ENCODE measurements at places on chromosomes 16 and 17. TPM values are rescaled to one million over a fixed set of nuclear protein-coding genes. Genes with fewer than 3 reads are reported as not detected.
A peak's percentile ranks its signal among the peaks of the same experiment; 100 is the strongest.

PLCG2 gene
- 3.2 TPM for total RNA-seq

HOXB1 gene
- not detected for total RNA-seq

GRCh38 chr17:76953946-76954345 is 85.7 kb downstream of the MGAT5B start:
- DNase-seq: peak; percentile 57

- no peak for DNase-seq
Measured at GRCh38 chr17:73481676-73482075, 162.6 kb downstream of the SDK2 start.

GRCh38 chr16:69013991-69014390 is 91.5 kb upstream of the HAS3 start:
- DNase-seq: no peak

DNA sequence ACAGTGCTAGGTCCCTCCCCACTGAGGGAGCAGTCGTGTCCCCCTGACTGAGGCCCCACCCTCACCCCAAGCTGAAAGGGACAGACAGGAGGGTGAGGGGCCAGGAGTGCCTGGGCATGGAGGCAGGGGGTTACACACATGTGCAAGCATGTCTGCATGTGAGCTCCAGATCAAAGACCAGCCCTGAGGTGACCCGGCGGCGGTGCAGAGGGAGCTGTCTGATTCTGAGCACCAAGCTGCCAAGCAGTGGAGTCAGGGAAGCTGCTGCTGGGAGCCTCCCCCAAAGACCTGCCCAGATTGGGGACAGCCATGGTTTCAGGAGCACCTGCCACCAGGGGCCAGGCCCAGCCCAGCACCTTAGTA is 5.5 kb downstream of the DLX3 start:
- no peak for DNase-seq

GRCh38 chr16:57416084-57416483 is 11.5 kb downstream of the CCL17 start:
- DNase-seq: no peak

CDH11 gene
- total RNA-seq: 139 TPM

DNA sequence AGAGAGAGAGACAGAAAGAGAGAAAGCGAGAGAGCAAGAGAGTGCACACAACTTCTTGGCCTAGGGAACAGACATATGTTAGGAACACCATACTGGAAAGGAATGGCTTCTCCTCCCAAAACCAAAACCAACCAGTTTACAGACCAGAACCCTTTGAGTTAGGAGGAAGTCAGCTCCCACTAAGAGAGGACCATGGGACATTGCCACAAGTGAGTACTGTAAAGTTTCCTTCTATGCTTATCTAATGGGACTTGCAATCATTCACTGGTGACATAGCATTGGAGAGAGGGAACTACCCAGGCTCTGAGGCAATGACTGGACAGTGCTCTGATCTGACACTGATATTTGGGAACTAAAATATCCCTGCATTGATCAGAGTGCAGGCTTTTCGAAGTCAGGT is 32.4 kb downstream of the TBC1D3B start:
- no peak for DNase-seq

GRCh38 chr16:19808061-19808641 is 76.5 kb downstream of the GPRC5B start:
- peak; percentile 19 for DNase-seq

GRCh38 chr17:6677158-6677831 is 25.7 kb downstream of the C17orf100 start:
- peak; percentile 80 for DNase-seq

DNA sequence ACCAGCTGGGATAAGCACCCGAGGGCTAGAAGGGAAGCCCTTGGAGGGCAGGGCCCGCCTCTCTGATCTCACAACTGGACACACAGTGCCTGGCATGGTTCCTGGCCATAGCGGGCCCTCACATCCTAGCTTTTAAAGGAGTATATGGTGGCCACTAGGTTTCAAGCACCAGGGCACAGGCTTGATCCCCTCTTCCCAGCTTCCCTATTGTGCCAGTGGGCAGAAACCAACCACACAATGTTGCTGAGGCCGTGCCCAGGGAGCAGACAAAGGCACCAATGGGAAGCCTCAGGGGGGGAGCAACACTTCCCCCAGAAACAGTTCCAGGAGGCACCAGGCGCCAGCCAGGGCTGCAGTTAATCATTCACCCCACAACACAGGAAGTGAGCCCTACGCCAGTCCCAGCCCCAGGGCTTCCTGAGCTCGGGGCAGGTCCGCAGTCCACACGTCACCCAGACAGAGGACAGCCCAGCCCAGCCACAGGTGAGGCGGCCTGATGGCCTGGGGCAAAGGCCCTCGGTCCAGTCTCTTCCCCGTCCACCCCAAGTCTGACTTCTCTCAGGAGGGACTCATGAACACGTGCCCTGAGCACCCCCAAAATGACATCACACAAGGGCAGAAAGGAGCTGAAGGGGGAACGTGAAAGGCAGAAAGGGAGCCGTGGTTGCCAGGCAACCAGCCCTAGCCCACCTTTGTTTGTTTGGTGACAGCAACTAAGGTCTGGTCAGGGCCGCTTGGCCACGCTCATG is 12.8 kb downstream of the SMIM5 start:
- peak; percentile 84 for DNase-seq

GRCh38 chr17:20284022-20284421 is 183.3 kb downstream of the LGALS9B start:
- no peak for DNase-seq

DNA sequence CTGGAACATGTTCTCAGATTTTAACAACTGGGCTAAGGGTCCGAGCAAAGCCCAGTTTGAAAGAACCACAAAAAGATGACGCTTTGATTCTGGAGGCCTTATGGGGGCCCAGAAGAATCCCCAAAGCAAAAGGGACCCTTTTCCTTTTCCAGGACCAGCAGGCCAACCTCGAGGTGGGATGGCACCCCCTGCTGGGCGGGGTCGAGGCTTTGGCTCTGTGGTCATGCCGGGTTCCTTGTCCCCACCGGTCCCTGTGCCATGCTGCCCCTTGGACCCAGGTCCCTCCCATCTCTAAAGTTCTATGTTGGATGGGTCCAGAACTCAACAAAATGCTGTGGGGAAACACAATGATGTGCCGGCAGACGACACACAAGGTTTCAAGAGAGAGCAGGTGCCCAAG is 30.9 kb downstream of the TMEM204 start:
- no peak for DNase-seq

RAB26 gene
- 3.8 TPM for total RNA-seq

GRCh38 chr17:48575066-48575582 is 3.0 kb downstream of the HOXB4 start:
- peak; percentile 70 for DNase-seq

DNA sequence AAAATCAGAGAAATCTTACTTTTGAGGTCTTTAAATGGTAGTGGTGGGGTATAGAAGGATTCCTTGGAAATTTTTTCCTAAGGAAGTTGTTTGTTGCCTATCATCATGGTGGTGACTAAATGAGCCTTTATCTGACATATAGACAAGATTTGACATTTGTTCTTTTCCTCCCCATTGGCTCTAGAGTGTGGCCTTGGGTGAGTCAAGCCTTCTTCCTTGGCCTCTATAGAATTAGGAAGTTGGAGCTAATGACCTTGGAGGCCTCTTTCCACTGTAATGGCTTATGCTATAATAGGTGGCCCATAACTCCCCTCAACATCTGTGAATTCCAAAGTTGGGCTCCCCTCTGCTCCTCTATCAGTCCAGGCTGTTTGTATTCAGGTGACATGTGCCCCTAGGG is 79.1 kb upstream of the HNF1B start:
- no peak for DNase-seq

DNA sequence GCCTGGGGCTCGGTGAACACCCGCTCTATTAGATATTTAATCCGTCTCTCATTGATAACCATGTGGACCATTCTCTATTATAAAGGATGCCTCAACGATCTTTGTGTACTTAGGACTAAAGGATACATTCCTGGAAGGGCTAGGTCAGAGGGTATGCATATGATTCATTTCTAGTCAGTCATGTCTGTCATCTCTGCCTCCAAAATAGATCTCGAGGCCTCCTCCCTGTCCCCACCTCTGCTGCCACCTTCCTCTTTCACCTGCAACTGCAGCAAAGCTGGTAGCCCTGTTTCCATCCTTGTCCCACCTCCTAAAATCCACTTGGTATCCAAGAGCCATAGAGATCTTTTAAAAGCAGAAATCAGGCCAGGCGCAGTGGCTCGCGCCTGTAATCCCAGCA is 121.5 kb downstream of the KATNIP start:
- DNase-seq: no peak

TEDC2 gene
- total RNA-seq: 22.6 TPM

C16orf96 gene
- not detected for total RNA-seq

IL21R gene
- total RNA-seq: 0.15 TPM

GRCh38 chr17:32508926-32509325 is 22.1 kb downstream of the CDK5R1 start:
- DNase-seq: no peak

ZDHHC7 gene
- total RNA-seq: 78.0 TPM

GRCh38 chr16:68749432-68749831 is 12.3 kb downstream of the CDH1 start:
- no peak for DNase-seq

Data from M059J (cell line).